ENCODE measurements at places on chromosomes 2 and 18. TPM values are rescaled to one million over a fixed set of nuclear protein-coding genes. Genes with fewer than 3 reads are reported as not detected.

DNA sequence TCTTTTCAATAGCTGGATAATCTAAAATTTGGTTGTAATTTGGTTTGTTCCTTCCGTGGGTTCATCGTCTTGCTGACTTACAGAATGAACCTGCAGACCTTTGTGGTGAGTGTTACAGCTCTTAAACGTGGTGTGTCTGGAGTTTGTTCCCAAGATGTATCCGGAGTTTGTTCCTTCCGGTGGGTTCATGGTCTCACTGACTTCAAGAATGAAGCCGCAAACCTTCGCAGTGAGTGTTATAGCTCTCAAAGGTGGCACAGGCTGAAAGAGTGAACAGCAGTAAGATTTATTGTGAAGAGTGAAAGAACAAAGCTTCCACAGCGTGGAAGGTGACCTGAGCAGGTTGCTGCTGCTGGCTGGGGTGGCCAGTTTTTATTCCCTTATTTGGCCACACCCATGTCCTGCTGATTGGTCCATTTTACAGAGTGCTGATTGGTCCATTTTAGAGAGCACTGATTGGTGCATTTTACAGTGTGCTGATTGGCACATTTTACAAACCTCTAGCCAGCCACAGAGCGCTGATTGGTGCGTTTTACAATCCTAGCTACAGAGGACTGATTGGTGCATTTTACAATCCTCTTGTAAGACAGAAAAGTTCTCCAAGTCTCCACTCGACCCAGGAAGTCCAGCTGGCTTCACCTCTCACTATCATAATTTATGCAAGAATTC, 16.6 kb downstream of the RALB start:
- no peak for DNase-seq

DNA sequence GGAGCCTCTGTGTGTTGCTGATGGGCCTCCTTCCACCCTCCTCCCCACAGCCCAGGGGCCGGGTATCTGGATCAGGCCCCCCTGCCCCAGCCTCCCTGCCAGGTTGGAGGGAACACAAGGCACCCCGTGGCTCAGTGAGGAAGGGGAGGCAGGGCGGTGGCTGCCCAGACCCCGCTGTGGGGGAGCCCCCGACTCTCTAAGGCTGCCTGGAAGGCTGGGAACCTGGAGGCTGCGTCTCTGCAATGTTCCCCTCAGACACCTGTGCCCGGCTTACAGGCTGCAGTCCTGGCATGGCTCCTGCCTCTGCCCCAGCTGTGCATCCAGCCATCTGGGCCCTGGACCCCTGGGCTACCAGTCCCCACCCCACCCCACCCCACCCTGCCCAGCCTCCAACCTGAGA, 438 bp upstream of the MAB21L4 start:
- DNase-seq = no peak

DNA sequence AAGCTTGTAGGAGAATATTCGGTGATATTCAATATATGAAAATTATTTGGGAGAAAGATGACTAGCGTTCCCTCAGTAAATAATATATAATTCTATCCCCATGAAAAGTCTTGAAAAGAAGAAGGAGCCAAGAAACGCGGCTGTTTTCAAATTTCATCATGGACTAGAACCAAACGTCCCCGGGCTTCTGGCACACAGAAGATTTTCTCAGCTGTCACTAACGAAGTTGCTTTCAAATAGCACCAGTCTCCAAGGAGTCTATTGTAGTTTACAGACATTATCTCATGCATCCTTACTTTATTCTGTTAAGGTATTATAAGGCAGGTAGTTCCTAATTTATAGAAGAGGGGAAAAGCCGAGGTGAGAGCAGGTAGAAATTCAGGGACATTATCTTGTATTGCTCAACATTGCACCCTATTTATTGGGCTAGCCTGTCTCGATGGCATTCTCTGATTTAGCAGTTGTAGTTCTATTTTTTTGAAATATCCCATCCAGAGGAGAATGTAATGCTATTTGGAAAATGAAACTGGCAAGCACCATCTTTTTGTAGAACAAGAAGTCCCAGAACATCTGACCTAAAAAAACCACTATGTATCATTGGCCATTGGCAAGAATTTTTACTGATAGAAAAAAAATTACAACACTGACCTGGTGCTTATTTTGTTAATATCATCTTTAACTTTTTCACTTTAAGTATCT, 198.1 kb upstream of the RASGRP3 start:
- DNase-seq = no peak

GRCh38 chr2:140895378-140895777, 1235.4 kb downstream of the LRP1B start:
- no peak for DNase-seq

- peak; percentile 23 for DNase-seq
Observed at GRCh38 chr2:238952261-238952919, 104.5 kb downstream of the TWIST2 start.

GRCh38 chr2:120787111-120787821, 51.6 kb downstream of the GLI2 start:
- DNase-seq = peak; percentile 61

Gene FHOD3
- total RNA-seq = 59.7 TPM

Gene ARL4C
- total RNA-seq = 8.4 TPM
